WERI-Rb-1 (cell line): ENCODE measurements at places on chromosomes 7 and 10.

- no peak for DNase-seq
These were observed 549.7 kb downstream of the TCERG1L start for GRCh38 chr10:130761788-130762301.

- DNase-seq, result no peak
These were observed 27.4 kb upstream of the HSPA12A start for GRCh38 chr10:116769791-116770190.

- no peak for DNase-seq
These were observed 39.0 kb downstream of the BZW2 start for GRCh38 chr7:16684935-16685334.

DNA sequence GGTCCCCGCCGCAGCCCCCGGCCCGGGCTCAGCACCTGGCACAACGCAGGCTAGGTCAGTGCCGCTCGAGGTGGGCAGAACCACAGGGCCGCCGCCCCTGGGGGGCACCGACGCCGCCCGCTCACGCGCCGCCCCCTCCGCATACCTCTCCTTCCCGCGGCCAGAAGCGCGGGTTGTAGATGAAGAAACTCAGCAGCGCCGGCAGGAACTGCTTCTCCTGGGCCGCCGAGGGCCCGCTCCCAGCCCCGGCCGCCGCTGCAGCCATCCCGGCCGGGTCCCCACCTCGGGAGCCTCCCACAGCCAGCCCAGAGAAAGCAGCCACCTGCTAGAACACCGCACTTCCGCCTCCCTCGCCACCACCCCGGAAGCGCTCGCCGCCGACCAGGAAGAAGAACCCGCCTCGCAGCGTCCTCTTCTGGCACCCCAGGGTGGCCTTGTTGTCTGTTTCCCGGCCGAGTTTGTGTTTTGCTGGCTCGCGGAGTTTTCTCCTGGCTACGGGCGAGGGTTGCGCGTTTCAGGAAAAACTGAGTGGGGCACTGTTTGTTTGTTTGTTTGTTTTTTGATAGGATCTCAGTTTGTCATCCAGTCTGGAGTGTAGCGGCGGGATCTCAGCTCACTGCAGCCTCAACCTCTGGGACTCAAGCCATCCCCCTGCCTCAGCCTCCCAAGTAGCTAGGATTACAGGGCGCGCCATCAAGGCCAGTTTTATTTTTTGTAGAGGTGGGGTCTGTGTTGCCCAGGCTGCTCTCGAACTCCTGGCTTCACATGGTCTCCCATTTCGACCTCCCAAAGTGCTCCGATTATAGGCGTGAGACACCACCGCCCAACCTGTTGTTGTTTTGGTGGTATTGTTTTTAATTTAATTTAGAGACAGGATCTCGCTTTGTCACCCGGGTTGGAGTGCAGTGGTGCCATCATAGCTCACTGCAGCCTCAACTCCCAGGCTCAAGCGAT, 17.7 kb downstream of the OCM2 start:
- DNase-seq, result peak; percentile 88

DNA sequence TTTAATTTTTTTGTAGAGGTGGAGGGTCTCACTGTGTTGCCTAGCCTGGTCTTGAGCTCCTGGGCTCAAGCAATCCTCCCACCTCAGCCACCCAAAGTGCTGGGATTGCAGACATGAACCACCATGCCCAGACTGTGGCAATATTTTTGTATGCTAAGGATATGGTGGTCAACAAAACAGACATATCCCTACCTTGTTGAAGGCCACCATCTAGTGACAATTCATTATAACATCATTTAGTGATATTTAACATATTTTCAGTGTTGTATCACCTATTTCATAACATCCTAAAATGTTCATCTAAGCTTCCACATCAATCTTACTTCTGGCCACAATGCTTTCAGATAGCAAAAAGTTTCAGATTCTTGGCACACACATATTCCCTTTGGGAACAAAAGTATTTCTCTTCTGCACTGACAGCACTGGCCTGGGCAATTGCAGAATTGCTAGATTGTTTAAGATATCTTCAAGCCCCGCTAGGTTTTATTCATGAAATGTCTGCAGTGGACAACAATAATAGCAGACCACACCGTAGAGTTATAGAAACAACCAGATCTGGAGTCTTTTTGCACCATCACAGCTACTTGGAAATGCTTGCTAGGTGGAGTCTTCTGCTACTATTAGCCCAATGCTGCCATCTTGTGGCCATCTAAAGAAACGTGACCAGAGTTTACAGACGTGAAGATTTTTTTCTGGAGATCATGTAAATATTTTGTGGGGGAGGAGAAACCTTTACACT, 58.4 kb downstream of the DNAJC12 start:
- DNase-seq, result peak; percentile 68

- no peak for DNase-seq
These were observed 13.8 kb downstream of the EN2 start for GRCh38 chr7:155471718-155472117.

GRCh38 chr10:46317889-46318288, 31.1 kb downstream of the ANTXRL start:
- no peak for DNase-seq

DNA sequence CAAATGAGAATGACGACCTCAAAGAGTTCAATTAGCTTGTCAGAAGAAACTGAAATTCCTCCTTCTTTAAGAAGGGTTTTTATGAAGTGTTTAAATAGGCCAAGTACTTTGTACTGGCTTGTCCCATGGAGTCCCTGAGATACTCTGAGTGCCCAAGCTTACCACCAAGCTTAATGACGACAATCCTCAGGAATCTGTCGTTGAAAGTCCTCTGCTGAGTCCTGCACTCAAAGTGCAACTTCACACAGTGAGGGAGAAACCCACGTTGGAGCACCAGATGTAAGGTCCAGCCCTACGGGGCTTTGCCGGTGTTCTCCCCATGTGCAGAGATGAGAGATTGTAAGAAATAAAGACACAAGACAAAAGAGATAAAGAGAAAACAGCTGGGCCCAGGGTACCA, 42.8 kb upstream of the AKR1C2 start:
- no peak for DNase-seq

DNA sequence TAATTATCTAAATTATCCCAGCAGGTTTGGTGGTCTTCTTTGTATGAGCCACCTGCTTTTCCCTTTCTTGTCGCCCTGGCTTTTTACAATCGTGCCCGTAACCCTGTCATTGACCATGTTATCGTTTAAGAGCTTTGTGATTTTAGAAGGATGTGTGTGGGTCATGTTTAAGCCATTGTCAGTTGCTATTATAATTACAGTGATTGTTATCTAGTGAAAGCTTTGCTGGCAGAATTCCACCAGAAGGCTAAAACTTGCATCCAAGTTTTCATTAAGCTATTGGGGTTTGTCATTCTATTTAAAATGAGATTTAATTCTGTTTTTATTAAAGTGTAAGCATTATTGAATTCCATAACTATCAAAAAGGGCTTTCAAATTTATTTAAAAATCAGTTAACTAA, 354.2 kb upstream of the TMEM229A start:
- no peak for DNase-seq

DNA sequence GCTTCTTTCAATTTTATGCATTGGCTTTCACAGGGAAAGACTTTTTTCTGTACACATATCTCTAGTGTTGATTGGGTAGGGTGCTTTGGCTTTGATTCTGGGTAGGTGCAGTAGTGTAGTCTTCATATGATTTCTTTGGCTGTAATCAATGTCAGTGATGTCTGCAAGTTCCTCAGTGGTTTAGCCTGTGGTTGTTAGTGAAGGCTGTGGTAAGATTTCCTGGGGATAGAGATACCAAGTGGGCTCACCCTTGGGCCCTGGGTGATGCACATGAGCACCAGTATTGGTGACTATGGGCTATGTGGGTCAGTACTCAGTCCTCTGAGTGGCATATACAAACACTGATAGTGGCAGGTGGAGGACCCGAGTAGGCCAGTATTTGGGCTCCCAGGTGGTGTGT, 13.0 kb downstream of the GIMAP8 start:
- DNase-seq, result no peak

GRCh38 chr10:127320176-127320575, 123.8 kb upstream of the INSYN2A start:
- DNase-seq, result no peak

DNA sequence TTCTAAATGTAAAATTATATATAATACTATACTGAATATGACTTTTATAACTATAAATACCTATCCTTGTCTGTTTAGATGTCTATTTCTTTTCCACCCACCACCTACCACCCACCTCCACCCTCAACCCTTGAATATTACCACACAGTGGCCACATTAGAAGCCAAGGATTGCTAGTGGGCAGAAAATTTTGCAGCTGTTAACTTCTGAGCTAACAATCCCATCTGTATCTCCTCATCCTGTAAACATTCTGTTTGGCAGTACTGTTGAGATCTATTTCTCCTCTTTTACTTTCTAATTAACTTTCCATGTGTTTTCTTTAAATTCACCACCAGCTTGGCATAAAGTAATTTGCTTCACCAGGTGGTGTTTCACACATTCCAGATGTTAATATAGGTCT, 281.1 kb upstream of the BMPER start:
- no peak for DNase-seq

- DNase-seq, result no peak
These were observed 64.3 kb downstream of the RGS10 start for GRCh38 chr10:119478111-119478802.

- no peak for DNase-seq
These were observed 80.7 kb upstream of the DUSP5 start for GRCh38 chr10:110416776-110417711.

GRCh38 chr10:67222934-67223333, 297.1 kb downstream of the LRRTM3 start:
- DNase-seq, result no peak

DNA sequence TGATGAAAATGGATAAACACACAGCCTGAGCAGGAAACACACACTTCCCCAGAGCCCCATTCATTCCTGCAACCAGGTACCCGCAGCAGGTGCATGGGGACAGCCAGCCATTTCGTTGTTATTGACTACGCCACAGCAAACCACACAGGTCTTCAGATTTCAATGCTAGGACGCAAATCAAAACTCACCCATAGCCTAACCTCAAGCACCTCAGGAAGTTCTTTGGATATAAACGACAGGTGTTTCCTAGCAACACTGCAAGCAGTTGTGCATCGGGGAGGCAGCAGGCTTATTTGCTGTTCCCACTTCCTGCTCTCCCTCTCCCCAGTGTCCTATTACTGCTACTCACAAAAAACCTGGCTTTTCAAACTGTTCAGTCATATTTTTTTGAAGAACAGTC, 176.5 kb upstream of the FRMD4A start:
- no peak for DNase-seq

DNA sequence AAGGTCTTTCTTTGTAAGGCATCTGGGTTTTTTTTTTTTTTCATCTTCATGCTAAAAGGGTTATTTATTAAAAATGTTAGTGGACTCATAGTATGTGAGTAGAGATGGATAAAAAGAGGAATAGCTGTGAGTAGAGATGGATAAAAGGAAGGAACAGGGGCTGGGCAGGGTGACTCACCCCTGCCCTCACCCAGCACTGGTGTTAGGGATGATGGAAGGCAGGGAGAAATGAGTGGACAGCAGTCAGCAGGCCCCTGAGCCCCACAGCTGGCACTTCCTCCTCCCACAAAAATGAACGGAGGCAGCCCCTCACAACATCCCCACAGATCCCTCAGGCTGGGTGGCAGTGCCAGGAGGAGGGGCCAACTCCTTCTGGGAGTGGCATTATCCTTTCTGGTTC, 39.3 kb downstream of the ANTXRL start:
- no peak for DNase-seq
